ENCODE measurements at places on chromosomes 13 and 19. TPM values are rescaled to one million over a fixed set of nuclear protein-coding genes. Genes with fewer than 3 reads are reported as not detected.

Gene ADGRE3
- not detected for total RNA-seq

Gene SPRED3
- total RNA-seq: 0.27 TPM

Gene ZNF136
- total RNA-seq: 9.6 TPM

Gene ZNF835
- total RNA-seq: 7.8 TPM

Gene FPR3
- 1.6 TPM for total RNA-seq

Gene VASP
- 101 TPM for total RNA-seq

Gene LHB
- not detected for total RNA-seq

Gene RTBDN
- total RNA-seq: 0.82 TPM

Gene ADAMTSL5
- total RNA-seq: 2.6 TPM

Gene ZNF541
- 1.5 TPM for total RNA-seq

Gene PRSS57
- not detected for total RNA-seq

Gene ZNF600
- 9.2 TPM for total RNA-seq

Gene KLK2
- not detected for total RNA-seq

Gene KIR3DL1
- not detected for total RNA-seq

Gene SRRM5
- 0.27 TPM for total RNA-seq

Gene PALM3
- 0.66 TPM for total RNA-seq
